Mesenteric fat pad (tissue), 1 donor: ENCODE measurements at places on chromosomes 3 and 15.

- DNase-seq = no peak
Observed at GRCh38 chr3:160126051-160126450, 99.2 kb upstream of the C3orf80 start.

- DNase-seq = no peak
Observed at GRCh38 chr3:81161851-81162250, 599.6 kb downstream of the GBE1 start.

DNA sequence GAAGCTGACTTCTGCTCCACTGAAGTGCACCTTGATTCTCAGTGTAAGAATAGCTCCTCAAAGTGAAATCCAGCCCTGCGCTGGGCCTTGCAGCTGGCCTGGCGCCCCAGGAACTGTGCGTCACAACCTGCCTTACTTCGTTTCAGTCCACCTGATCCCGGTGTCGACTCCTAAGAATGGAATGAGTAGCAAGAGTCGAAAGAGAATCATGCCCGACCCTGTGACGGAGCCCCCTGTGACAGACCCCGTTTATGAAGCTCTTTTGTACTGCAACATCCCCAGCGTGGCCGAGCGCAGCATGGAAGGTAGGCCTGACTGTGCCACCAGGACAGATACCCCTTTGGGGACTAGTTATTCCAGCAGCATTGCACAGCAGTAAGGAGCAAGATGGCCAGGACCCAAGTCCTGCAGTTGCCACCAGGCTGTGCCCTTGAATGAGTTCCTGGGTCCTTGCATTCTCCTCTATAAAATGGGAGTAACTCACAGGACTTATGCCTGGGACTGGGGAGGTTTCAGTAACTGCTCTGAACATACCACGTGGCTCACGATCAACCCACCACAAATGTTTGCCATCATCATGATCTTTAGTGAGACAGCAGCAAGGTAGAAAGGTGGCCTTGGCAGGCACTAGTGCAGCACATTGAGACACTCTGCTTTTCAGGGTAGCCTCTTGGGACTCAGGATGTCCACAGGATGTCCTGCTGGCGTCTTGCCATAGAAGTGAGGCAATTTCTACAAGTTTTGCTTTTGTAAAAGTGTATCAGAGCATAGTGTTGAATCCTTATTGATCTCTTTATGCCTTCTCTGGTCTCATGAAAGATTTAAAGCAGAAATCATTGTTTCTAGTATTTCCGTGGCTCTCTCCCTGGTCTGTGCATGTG, 46.8 kb downstream of the PXYLP1 start:
- DNase-seq = no peak

DNA sequence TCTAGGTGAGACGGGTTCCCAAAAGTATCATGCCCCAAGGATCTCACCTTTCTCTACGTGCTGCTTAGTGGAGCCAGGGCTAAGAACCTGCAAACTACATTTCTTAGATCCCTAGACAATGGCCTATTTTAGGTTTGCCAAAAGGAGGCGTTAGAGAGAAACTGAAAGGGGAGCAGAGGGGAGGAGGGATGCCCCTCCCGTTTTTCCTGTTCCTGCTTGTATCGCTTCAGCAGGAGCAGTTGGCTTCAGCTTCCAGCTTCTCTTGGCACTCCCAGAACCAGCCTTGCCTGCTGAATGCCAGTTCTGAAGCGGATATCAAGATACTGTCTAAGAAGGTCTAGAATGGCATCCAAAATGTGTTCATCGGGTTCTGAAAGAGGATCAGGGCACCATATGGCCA, 58.4 kb upstream of the ABHD17C start:
- DNase-seq = no peak

DNA sequence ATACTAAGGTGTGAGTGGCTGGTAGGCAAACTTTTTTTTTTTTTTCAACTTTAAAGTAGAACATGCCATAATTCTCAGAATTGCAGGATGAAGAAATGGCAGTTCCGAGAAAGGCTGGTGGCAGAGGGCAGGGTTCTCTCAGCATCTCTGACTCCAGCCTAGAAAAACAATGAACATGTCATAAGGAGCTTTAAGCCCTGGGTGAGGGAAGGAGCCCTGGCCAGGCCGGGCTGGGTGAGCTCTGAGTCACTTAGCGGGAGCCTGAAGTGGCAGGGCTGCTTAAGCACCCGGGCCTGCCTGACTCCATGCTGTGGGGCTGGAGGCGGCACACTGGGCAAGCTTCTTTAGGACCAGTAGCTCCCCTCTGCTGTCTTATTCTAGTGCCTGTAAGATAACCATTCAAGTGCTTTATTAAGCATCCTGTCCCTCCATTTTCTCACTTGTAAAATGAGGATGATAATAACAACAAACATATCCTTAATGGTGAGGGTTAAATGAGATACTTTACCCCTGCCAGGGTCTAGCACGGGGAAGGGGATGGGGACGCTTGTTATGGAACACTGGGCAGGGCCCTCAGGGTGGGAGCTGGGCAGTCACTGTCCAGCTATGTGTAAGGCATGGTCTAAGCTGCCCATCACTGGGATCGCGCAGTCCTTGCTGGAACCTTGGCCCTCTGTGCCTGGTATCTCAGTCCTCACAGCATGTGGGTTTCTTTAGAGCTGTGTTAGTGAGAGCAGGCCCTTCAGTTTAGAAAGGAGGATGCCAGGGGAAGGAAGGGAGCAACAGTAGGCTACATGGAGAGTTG, 18.4 kb downstream of the SMAD6 start:
- DNase-seq = no peak

DNA sequence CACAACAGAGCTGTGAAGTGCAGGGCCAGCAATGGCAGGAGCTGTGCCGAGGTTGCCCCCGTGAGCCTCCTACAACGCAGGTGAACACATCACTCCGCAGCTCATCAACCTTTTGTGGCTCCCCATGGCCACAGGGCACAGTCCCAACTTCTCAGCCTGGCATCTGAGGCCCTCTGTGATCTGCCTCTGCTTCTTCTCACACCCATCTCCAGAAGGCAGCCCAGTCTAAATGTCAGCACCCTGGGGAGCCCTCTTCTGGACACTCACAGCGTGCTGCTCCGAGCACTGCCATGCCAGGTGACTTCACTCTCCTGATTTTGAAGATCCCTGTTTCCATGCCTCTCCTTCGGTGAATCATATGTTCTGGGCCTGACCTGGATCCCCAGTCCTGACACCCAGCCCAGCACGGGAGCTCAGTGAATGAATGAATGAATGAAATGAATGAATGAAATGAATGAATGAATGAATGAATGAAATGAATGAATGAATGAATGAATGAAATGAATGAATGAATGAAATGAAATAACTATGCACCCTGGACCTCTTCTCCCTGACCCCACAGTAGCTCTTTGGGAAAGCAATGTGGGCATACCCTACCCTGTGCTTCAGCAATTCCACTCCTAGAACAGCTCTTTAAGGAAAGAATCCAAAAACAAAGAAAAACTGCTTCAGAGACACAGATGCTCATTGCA, 17.9 kb upstream of the SKIC8 start:
- DNase-seq = no peak
